ENCODE measurements at places on chromosomes 2 and 18. TPM values are rescaled to one million over a fixed set of nuclear protein-coding genes. Genes with fewer than 3 reads are reported as not detected.
A peak's percentile ranks its signal among the peaks of the same experiment; 100 is the strongest.

DNA sequence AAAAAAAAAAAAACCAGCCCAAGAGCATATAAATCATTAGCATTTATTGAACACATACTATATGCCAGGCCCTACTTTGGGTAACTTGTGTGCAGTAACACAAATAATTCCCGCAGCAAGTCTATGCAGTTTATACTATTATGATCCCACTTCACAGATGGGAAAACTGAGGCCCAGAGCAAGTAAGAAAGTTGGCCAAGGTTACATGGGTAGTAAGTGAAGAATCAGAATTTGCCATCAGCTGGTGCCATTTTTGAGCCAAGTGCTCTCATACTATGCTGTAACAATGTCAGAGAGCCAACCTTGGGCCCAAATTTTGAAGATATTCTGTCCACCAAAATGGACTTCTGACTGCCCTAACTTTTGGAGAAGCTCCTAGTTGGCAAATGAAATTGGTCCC lies 13.5 kb upstream of the PSD4 start:
- DNase-seq = no peak

DNA sequence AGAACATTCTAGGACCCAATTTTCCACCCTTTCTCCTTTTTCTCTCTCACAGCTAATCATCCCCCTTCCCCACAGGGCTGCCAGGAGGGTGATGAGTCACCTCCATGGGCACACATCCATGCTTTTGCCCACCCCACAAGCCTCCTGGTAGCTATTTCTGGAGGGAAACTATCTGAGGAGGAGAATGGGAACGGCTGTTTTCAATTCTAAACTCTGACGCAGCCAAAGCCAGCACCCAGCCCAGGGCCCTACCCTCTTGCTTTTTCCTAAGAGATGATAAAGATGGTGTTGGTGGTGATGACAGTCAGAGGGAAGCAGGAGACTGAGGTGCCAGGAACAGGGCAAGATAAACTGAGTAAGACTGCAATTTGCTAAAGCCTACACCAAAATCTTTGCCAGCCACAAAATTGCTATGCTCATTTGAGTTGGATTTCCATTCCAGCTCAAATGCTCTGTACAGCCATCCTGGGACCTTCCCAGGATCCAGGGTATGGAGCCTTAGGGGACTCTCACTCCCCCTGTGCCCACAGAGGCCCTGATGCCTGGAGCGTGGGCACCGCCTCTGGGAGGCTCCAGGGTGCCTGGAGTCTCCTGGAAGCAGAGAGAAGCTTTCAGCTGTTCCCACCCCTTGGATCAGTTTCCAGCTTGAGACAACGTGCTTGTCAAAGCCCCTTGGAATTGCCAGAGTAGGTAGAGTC lies 62.0 kb upstream of the FZD7 start:
- DNase-seq = no peak

Gene WDR33
- total RNA-seq = 45.2 TPM

DNA sequence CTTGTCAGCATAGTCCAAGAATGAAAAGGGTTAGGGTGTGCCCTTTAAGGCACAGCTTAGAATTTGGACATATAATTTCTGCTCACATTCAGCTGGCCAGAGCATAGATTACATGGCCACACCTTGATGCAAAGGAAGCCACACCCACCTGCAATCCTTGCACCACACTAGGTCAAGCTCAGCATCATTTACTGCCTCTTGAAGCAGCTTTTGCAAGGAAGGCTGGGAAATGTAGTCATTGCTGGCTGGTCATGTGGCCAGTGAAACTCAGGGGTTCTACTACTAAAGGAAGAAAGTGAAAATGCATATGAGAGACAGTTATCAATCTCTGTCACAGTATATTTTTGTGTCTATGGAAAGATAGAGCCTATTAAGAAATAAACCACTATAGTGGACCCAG lies 159.3 kb downstream of the GFPT1 start:
- no peak for DNase-seq

Gene ZNF804A
- not detected for total RNA-seq

GRCh38 chr2:46711156-46711555 lies 204.4 kb downstream of the MCFD2 start:
- DNase-seq = no peak

- DNase-seq = peak; percentile 28
These were observed 219.7 kb upstream of the HS6ST1 start for GRCh38 chr2:128538396-128538795.

- no peak for DNase-seq
These were observed 471.4 kb downstream of the DCDC2C start for GRCh38 chr2:4174796-4175195.
